CD4-positive, alpha-beta T cell treated with Interferon gamma for 1 hour (primary cell): ENCODE measurements at places on chromosomes 13 and 19.
A peak's percentile ranks its signal among the peaks of the same experiment; 100 is the strongest.

DNA sequence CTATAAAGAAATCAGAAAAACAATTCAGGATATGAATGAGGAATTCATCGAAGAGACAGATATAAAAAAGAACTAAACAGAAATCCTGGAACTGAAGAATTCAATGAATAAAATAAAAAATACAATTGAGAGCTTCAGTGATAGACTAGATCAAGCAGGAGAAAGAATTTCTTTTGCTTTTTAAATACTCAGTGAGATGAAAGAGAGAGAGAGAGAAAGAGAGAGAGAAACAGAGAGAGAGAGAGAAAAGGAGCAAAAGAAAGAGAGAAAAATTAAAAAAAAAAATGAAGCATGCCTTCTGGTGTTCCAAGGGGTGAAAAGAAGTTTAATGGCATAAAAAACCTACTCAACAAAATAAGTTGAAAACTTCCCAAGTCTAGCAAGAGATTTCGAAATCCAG is 22.0 kb upstream of the SLC7A9 start:
- DNase-seq: no peak

GRCh38 chr13:110799246-110800236 is 86.0 kb downstream of the ING1 start:
- no peak for DNase-seq

DNA sequence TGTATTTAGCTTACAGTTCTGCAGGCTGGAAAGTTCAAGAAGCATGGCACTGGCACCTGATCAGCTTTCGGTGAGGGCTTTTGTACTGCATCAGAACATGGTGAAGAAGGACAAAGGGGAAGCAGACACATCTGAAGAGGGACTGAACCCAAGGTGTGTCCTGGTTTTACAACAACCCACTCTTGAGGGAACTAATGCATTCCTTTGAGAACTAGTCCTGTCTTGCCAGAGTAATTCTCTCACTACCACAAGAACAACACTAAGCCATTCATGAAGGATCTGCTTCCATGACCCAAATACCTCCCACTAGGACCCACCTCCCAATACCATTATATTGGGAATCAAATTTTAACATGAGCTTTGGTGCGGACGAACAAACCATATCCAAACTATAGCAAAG is 93.6 kb downstream of the RFC3 start:
- DNase-seq: no peak

GRCh38 chr13:110330491-110331011 is 23.5 kb downstream of the COL4A2 start:
- DNase-seq: no peak

DNA sequence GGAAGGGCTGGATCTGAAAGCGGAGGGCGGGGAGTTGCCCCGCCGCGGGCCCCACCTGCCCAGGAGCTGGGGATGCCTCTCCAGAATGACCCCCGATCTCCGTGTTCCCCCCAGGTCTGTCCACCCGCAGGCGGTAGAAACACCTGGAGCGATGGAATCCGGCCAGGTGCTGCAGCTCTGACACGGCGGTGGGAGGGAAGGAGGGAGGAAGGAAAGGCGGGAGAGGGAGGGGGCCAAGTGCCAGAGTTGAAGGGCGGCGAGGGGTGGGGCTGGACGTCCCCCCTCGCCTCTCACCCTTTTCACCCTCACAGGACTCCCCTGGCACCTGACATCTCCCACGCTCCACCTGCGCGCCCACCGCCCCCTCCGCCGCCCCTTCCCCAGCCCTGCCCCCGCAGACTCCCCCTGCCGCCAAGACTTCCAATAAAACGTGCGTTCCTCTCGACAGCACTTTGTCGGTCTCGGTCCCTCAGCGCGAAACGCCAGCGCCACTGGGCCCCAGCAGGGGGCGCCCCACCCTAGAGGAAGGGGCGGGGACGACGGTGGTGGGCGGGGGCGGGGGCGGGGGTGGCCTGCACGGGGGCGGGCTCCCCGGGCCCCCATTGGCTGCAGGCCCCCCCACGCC is 337 bp upstream of the FXYD7 start:
- DNase-seq: peak; percentile 70

DNA sequence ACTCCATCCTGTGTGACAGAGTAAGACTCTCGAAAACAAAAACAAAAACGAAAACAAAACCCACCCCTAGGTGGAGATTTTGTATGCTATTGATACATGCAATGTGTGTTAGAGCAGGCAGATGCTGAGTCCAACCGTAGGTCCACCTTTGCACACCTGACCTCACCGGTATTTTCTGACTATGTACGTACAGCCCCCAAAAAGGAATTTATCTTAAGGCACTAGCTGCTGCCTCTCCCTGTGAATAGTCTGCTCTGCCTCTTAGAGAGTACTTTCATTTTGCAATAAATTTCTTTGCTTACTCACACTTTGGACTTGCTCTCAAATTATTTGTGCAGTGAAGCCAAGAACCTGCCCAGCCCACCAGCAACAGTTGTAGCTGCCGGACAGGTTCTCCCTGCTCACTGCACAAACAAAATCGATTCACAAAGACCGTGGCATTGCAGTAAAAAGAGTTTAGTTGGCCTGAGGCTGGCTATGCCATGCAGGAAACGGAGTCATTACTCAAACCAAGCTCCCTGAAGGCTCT is 8.2 kb upstream of the ZNF77 start:
- no peak for DNase-seq

GRCh38 chr13:98937911-98938381 is 39.9 kb downstream of the DOCK9 start:
- DNase-seq: no peak

- no peak for DNase-seq
Measured at GRCh38 chr13:99316224-99316623, 9.0 kb upstream of the GPR183 start.

DNA sequence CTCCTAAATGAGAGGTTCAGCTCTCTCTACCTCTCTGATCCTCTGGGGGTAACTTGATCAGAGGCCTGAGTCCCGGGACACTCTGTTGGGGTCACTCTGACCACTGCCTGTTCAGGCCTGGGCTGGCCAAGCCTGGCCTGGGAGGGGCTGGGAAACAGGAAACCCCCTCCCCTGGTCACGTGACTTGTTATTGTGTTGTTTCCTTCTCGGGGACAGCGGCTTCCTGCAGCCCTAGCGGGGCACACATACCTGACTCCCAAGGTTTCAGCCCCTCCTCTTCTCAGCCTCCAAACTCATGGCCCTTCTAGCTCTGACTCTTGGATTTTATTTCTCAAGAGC is at the start of gene USHBP1:
Gene USHBP1 (minus strand): TSS at position 105 of the 339 bp plus-strand sequence. CDS start 446 bp downstream, outside the sequence.
- DNase-seq: no peak

- DNase-seq: peak; percentile 57
Measured at GRCh38 chr19:32691952-32692726, 518 bp downstream of the NUDT19 start.

DNA sequence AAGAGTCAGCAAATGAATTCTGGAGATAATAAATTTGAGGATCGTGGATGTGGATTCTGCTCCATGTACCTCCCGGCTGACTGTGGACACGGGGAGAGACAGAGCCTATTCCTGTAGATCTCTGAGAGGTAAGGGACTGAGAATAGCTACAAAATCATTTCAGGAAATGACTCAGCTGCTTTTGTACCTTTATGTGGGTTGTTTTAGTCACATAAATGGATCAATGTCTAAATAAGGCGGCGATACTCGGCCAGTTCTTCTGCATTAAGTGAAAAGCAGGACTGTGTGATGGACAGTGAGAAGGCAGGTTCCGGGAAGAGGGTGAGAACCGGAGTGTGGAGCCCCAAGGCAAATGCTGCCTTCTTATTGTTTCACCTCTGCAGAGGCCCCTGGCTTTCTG is 128.1 kb downstream of the EFNB2 start:
- DNase-seq: no peak

DNA sequence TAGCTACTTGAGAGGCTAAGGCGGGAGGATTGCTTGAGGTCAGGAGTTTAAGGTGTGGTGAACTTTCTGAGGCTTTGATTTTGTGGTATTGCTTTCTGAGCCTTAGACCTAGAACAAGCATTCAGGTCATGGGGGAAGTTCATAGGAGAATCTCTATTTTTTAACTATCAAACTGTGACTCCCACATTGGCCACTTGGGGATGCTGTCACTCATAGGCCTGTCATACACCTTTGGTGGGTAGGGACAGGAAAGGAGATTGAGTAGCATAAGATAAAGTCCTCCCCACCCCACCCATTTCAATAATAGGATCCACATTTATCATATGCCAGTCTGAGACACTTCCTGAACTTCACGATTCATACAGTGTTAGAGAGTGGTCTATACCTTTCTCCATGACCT is 41.9 kb upstream of the PSG2 start:
- DNase-seq: no peak

GRCh38 chr19:33291623-33292534 is 10.5 kb downstream of the CEBPA start:
- no peak for DNase-seq

GRCh38 chr19:35468637-35469036 is 20.6 kb downstream of the FFAR2 start:
- DNase-seq: peak; percentile 75

DNA sequence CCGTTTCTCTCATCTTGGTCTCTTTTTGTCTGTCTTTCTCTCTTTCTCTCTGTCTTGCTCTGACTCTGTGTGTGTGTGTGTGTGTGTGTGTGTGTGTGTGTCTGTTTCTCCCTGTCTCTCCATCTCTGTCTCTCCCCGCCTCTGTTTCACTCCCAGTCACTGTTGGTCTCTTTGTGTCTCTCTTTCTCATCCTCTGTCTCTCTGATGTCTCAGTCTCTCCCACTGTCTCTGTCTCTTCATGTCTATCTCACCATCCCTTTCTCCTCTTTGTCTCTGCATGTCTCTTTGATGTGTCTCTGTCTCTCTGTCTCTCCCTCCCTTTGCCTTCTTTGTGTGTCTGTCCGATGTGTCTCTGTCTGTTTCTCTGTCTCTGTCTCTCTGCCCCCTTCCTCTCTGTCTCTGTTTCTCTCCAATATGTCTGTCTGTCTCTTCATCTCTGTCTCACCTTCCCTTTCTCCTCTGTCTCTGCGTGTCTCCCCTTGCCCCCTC is 2.5 kb downstream of the NFIC start:
- DNase-seq: no peak

- peak; percentile 5 for DNase-seq
Measured at GRCh38 chr13:46578590-46578975, 25.6 kb downstream of the LRCH1 start.

DNA sequence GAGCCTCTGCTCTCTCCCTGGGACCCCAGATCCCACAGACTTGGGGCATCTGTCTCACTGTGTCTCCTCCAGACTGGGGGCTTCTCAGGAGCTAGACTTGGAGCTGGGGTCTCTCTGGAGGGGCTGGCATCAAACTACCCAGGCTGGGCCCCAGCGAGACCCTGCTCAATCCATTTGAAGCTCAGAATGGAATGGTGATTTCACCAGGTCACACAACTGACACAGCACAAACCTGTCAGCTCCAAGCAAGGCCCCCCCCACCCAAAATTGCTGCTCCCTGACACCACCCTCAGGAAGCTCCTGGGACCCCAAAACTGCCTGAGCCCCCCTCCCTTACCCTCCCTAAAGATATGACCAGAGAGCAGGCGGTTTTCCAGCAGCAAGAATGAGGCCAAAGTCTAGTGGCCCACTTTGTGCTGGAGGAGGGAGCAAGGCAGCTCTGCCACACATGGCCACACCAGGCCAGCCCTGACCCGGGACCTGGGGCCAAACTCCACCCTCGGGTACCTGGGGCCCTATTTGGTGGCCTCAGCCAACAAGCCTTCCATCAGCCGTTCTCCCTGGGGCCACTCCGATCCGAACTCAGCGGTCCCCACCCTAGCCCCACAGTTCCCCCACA is 2.4 kb downstream of the NR2F6 start:
- DNase-seq: no peak

- DNase-seq: no peak
Measured at GRCh38 chr19:47023448-47023794, 3.8 kb downstream of the NPAS1 start.

- no peak for DNase-seq
Measured at GRCh38 chr13:97526556-97526955, 92.6 kb downstream of the RAP2A start.

- DNase-seq: no peak
Measured at GRCh38 chr13:29449726-29450125, 145.8 kb downstream of the SLC7A1 start.

DNA sequence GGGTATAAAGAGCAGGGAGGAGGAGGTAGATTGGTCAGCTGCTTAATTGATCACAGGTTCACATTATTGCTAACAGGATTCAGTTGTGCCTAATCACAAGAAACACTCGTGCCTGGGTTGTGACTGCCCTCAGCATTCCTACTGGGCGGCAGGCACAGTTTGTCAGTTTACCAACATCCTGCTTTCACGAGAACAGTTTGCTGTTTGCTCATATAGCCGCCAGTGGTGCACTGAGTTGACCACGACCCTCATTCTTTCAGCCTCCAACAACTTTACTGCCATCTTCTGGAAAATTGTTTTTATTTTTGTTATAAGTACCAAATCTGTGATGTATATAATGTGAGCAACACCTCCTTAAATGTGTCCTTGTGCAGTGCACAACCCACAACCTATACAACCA is 16.2 kb upstream of the IFT88 start:
- no peak for DNase-seq

DNA sequence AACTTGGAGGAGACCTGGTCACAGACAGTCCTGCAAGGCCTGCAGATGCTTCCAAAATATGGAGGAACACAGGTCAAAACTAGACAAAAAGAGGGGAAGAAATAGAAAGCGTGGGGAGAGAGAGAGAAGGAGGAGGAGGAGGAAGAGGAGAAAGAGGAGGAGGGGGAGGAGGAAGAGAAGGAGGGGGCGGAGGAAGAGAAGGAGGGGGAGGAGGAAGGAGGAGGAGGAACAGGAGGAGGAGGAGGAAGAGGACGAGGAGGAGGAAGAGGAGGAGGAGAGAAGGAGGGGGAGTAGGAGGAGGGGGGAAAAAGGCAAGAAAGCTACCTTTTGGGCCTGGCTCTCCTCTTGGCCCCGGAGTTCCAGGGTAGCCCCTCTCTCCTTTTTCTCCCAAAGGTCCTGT is 105.8 kb downstream of the COL4A1 start:
- no peak for DNase-seq

- no peak for DNase-seq
Measured at GRCh38 chr13:112178769-112179168, 111.8 kb downstream of the SOX1 start.

DNA sequence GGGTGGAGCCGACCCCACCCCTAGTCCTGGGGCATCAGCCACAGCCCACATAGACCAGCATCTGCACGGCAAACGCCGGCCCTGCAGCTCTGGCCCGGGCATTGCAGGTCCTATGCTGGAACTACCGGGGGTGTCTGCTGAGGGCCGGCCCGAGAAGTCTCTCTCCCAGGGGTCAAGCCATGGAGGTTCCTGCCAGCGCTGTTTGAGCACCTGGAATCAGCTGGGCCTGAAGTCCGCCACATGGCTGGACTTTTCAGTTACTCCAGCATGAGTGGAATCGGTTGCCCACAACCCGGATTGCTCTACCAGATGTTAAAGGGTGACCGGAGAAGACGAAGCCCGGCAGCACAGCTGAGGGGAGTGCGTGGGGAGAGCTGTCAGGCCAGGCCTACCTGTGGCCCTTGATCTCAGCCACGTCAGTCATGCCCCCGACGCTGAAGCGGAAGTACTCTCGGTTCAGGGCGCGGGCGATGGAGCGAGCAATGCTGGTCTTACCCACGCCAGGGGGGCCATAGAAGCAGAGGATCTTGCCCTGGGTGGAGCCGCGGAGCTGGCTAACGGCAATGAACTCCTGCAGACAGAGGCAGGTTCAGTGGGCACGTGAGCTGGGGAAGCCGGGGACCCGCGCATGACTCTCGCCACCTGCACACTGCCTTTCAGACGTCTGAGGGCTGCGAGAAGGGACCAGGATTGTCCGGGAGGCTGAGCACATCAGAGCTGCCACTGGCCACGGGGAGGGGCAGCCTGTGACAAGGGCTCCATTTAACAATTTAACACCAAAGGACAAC is 8.7 kb downstream of the RPL36 start:
- DNase-seq: no peak
